RCC 7860 (cell line): ENCODE measurements at places on chromosomes 13 and 19.
A peak's percentile ranks its signal among the peaks of the same experiment; 100 is the strongest.

DNA sequence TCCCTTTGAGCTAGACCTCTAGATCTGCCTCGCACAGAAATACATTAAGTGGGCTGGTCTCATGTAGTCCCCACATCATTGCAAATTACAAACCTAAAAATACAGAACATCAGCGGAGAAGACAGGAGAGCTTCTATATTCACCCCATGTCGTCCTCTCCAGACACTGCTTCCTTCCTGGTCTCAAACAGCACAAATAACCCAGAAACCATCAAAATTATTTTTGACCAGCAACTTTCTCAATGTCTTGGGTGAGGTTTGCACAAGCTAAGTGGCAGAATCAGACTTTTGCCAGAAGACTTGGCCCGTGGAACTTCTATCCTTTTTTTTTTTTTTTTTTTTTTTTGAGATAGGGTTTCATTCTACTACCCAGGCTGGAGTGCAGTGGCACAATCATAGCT, 28.2 kb downstream of the CLEC17A start:
- DNase-seq, result no peak

- no peak for DNase-seq
These were observed 10.9 kb upstream of the CACNG7 start for GRCh38 chr19:53898166-53898565.

DNA sequence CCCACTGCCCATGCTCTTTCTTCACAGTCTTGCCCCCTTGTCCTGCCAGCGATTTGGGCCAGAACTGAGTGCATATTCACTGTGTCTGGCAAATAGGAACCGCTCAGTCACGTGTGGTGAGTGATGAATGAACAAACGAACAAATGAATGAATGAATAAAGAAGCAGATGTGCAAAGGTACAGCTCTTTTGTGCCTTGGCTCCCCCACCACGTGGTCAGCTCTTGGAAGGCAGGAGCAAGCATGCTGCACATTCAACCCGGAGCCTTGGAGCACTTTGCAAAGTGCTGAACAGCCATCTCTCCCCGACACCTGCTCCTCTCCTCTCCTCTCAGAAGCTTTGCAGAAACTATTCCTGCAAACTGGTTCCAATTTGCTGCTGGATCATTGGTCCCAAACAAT, 52.4 kb downstream of the LATS2 start:
- no peak for DNase-seq

DNA sequence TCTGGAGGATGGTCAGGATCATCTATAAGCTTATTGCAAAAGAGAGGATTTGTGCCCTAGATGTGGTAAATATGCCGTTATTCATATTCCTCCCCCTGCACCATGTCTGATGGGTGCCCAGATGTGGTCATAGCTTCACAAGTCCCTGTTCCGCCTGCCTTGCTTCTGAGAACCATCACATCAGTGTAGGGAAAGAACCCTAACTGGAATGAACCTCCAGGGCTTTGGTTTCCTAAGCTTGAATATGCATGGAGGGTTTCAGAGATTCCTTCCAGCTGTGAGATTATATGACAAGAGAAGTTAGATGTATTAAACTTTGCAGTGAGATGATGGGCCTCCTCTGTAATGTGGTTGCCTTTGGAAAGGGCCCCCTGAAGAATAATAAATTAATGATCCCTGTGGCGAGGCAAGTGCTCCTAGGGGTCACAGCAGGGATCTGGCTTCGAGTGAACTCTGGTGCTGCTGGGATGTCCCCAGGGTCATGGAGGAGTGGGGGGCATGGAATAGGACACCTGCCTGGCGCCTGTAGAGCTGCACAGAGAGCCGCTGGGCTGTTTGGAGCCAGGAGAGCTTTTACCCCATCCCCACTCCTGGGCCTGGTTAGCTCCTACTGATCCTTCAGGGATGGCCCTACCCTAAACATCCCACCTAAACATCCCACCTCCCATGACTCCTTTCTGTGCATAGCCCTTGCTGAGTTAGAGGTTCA, 56.0 kb upstream of the IRS2 start:
- DNase-seq, result no peak

GRCh38 chr13:32581177-32581786, 5.0 kb upstream of the PDS5B start:
- peak; percentile 13 for DNase-seq
